ENCODE measurements at places on chromosomes 3 and 15.
A peak's percentile ranks its signal among the peaks of the same experiment; 100 is the strongest.

GRCh38 chr15:33641069-33641468 is 327.2 kb upstream of the CHRM5 start:
- no peak for DNase-seq

DNA sequence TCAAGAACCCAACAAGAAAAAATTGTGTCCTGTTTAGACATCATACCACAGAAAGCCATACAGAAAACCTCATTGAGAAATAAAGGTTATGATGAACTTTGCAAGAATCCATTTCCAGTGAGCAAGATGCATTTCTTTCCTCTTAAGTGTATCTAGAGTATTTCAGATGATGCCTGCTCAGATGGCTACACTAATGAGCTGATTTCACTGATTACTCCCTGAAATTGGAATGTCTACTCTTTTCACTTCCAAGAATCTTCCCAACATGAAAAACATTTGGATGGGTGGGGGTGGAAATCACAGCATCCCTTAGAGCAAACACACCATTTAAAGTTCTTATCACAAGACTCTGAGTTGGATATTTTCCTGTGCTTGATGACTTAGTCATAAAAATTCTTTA is 41.4 kb upstream of the IL12A start:
- DNase-seq = no peak

GRCh38 chr3:36488077-36488789 is 107.9 kb downstream of the STAC start:
- no peak for DNase-seq

GRCh38 chr15:34699968-34700640 is 54.7 kb downstream of the GJD2 start:
- no peak for DNase-seq

DNA sequence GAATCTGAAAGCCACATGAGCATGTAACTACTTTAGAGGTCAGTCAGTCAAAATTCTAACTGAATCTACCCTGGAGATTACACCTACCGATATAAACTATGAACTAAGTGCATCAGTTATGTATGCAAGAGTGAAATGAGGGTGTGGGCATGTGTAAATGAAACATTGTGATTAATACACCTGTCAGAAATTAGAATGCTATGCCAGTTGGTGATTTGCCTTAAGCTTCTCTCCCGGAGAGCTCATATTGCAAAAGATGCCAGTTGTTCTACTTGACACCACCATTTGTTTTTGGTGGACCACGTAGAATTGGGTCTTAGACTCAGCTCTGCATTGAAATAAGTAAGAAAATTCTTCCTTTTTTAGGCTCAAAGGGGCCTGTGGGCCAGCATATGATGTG is 91.0 kb upstream of the KBTBD8 start:
- no peak for DNase-seq

DNA sequence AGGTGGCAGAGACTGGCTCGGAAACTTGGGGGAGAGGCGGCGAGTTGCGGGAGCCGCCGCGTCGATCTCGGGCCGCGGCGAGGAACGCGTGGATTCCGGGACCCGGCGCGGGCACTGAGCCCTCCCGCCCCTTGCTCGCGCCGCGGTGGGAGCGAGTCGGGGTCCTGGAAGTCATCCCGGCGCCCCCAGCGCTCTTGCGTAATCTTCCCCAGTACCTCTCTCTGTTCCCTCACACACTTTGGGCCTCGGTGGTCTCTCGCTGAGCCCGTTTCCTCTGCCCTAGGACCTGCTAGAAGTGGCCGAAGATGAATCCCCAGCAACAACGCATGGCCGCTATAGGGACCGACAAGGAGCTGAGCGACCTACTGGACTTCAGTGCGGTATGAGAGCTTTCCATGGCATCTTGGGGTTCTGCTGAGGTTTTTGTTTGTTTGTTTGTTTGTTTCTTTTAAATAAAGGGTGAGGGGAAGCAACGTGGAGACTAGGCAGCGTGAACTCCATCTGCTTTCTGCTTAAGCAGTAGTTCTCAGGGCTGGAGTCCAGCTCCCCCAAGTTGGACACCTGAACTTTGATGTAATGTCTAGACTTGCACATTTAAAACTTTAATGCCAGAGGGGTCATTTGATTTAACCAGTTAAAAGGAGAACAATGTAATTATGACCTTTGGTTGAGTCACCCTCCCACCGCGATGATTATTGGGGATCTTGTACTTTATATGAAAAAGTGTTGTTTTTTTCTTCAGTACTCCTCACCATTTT is 1.3 kb downstream of the TCF12 start:
- no peak for DNase-seq

DNA sequence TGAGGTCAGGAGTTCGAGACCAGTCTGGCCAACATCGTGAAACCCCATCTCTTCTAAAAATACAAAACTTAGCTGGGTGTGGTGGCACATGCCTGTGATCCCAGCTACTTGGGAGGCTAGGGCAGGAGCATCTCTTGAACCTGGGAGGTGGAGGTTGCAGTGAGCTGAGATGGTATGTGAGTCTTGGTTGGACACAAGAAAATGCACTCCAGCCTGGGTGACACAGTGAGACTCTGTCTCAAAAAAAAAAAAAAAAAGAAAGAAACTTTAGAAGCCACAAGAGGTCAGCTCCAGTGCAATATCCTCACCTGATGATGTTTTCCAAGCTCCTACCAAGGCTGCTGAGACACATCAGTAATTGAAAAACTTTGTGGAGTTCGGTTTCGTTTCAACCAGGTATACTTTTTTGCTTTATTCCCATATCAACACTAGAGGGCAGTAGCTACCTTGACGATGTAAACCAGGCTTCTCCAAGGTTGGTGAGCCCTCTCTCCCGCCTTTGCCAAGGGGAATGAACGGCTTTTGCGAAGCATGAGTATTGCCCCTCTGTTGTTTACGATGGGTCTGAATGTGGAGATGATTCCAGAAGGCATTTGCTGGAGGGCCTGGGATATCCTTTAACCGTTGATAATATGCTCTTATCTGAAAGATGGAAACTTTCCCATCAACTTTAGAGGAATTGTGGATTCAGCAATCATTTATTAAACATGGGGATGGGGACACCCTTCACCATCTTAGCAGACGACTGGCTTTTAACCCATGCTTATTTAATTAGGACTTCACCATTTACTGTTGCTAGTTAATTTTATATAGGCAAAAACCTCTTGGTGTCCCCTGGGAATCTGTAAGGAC is 202.8 kb downstream of the SV2B start:
- peak; percentile 56 for DNase-seq

DNA sequence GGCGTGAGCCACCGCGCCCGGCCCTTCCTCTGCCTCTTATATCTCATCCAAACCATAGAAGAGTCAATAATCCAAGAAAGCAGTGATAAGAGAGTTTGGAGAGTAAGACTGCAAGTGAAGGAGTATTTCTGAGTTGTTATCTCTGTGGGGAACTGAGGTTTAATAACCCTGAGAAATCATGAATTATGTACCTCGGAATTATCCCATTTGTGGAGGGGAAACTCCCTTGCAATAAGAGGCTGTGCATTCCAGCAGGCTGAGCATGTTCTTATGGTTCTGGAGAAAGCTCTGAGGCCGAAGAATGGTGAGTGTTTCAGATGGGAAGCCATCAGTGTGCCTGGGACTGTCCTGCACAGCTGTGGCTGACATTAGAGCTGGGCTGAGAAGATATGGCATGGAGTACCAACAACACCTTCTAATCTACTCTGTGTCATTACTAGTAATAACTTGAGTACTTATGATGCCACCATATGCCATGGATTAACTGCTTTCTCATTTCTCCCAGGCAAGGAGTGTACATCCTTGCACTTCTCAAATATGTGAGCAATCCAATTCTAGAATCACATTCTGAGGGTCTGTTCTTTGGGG is 31.4 kb upstream of the NOX5 start:
- DNase-seq = peak; percentile 28

Measured in D721Med (cell line).